ENCODE measurements at places on chromosomes 4 and X.

- no peak for DNase-seq
Measured at GRCh38 chr4:55397126-55397436, 1.3 kb downstream of the TMEM165 start.

GRCh38 chr4:180812783-180813182, 1430.4 kb upstream of the TENM3 start:
- no peak for DNase-seq

DNA sequence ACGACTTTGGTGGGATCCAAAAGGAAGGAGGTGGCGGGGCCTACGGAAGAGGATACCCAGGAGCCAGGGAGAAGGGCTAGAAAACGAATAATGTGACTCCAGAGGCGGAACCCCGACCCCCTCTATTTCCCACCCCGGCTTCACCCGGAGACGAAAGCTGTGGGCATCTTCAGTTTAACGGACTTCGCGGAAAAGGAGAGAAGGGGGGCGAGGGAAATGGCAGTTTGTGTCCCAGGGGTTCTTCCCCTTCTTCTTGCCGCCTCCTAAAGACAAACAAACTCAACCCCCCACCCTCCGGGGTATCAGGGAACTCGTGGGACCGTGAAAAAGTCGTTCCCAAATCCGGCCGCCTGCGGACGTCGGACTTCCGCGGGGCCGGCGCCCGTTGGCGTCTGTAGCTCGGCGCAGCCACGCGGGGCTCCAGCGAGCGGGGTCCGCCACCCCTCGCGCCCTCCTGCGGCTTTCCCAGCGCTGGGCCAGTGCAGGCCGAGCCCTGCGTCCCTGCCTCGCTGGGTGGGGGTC, 3.6 kb upstream of the LEF1 start:
- no peak for DNase-seq

GRCh38 chr4:7166981-7167700, 25.2 kb upstream of the SORCS2 start:
- no peak for DNase-seq

DNA sequence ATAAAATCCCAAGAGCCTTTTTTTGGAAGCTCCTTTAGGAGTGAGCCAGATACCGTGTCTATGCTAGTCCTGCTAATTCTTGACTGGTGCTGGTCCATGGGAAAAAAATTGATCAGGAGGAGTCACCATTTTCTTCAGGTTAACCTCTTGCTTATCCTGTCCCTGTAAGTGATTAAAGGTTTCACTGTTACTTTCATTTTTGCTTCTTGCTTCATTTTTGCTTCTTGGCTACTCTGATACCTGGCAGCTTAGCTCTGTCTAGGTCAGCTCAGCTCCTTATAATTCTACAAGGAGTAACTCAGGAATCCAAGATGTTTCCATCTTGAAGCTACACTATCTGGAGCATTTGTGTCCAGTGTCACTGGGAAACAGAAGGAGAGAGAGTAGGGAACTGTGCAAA, 45.7 kb downstream of the AFM start:
- no peak for DNase-seq

- no peak for DNase-seq
Measured at GRCh38 chr4:139961344-139961946, 192.5 kb downstream of the MAML3 start.

DNA sequence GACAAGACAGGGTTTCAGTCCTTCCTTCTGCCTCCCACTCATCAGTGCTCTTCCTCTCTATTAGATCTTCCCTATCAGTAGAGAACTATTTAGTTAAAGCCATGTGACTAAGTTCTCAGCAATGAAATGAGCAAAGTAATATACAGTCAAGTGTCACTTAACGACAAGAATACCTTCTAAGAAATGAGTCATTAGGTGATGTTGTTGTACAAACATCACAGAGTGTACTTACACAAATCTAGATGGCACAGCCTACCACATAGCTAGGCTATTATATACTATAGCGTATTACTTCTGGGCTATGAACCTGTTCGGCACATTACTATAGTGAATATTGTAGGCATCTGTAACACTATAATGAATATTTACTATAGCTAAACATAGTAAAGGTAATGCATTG, 71.3 kb downstream of the POU4F2 start:
- no peak for DNase-seq

DNA sequence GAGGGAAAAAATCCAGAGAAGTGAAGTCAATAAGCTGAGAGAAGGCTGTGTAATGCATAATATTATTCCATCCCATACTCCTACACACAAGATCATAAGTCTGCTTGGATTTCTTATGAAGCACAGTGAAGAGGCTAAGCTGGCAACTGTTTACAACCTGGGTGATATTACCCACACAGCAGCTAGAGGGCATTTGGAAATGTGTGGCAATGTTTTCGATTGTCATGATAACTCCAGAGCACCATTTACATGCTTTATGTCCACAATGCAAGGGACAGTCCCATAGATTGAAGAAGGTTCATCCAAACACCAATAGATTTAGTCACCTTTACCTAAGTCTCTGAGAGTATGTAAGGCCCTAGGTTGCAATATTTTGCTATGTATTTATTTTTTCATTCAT, 412.2 kb downstream of the PPP3CA start:
- no peak for DNase-seq

GRCh38 chr4:4837316-4837715, 22.1 kb upstream of the MSX1 start:
- DNase-seq: no peak

- no peak for DNase-seq
Measured at GRCh38 chr4:102616636-102617035, 115.5 kb downstream of the NFKB1 start.

DNA sequence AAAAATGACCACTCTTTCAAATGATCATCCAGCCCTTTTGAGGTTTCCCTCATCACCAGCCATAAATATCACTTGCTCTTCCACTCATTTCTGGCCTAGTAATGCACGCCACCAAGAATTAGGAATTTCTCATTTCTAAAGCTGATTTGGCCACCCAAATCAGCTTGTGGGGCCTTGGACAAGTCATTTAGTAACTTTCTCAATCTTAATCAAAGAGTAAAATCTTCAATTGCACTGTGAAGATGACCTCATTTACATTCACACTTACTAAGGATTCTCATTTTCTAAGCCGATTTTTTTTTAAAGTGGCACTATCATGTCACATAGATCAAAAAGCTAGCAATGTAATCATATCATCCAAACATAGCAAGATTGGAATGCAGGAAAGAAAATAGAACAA, 150.0 kb upstream of the HHIP start:
- no peak for DNase-seq

GRCh38 chr4:111847296-111848008, 297.8 kb upstream of the FAM241A start:
- DNase-seq: no peak

GRCh38 chr4:26083987-26084386, 170.0 kb downstream of the SMIM20 start:
- DNase-seq: no peak

- peak; percentile 85 for DNase-seq
Measured at GRCh38 chr4:155376387-155377268, at the start of gene MAP9. Gene MAP9, minus strand, starts transcription at chr4:155376965. Its CDS starts 1,115 bp downstream, at chr4:155375850.

GRCh38 chr4:107068116-107068515, 32.0 kb upstream of the DKK2 start:
- no peak for DNase-seq

GRCh38 chrX:147978931-147979330, 2.2 kb upstream of the FMR1NB start:
- no peak for DNase-seq

DNA sequence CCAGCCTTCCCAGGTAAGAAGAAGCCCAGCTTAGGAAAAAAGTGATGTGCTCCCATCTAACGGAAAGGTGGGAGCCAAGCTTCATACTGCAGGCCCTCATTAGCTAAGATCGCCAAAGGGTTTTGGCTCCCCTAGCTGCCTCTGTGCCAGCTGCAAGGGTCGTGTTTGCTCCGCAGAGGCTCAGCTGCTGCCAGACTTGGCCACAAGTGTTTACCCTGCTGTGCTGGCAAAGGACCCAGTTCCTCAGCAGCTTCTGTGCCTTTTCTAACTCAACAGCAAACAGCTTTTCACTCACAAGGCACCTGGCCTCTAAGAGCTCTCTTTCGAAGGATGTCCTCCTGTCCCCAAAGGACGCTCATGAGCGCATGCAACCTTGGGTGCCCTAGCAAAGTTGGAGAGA, 12.2 kb upstream of the VMA21 start:
- no peak for DNase-seq

DNA sequence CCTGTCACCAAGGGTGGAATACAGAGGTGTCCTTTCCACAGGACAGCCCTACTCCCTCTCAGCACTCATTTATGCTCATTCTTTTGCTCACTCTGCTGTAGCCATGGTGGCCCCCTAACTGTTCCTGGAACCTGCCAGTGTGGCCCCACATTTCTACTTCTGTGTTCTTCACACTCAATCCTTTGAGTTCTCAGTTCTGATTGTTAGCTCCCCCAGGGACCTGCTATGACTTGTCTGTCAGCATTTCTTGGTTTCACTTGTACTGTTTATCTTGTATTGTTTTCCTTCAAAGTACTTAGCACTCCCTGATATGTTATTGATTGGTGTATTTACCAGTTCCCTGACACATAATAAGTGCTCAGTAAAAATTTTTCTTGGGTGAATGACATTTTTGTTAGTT, 14.9 kb downstream of the VBP1 start:
- no peak for DNase-seq

DNA sequence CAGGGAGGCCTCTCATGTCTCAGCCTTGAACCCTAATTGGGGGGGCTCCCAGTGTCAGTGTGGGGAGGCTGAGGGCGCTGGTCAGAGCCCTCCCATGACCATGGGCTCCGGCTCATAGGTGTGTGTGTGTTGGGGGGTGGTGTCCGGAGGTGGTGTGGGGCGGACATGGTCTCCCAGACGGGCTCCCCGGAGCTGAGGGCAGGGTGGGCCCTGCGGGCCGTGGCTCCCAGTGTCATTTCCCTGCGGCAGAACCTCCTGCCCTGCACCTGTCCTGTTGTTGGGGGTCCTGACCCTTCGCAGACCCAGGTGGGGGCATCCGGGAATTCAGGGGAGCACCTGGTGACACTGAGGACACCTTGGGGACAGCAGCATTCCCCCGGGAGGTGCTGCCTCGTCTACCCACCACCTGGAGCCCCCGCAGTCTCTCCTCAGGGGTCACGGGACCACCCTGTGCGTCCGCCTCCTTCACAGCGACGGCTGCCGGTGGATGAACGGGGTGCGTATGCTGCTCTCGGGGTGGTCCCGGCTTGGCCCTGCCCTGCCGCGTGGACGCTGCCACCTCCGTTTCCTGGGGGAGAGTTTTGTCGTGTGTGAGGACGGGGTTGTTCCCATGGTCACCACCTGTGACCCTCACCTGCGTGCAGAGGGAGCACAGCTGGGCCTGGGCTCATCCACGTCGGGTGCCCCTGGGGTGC, 14.5 kb upstream of the GTPBP6 start:
- no peak for DNase-seq
